Kidney (tissue), 22 donors: ENCODE measurements at places on chromosomes 2 and 18. TPM values are rescaled to one million over a fixed set of nuclear protein-coding genes. Genes with fewer than 3 reads are reported as not detected.

Gene IL18R1
- total RNA-seq, result 14.9 TPM

DNA sequence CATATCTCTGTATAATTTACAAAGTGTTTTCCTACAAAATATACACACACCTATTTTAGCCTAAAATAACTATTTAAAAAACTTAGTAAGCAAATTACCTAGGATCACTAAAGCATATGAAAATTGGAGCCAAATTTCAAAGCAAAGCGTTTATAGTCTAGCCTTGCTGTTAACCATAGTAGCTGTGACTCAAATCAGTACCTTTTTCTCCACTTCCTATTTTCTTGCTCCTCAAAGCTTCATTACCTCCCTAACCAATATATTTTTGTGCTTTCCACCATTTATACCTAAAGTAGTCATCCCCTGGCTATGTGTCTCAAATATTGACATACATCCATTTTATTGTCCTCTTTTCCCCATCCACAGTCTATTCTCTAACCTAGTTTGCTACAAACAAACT, 73.1 kb downstream of the ERBB4 start:
- no peaks in the 10 kb centered on the region for H3K4me1 ChIP-seq
- H3K27me3 ChIP-seq, result no peaks in the 10 kb centered on the region
- no peak for DNase-seq

Gene KCNS3
- 7.3 TPM for total RNA-seq

- no peaks in the 10 kb centered on the region for H3K4me1 ChIP-seq
- no peak overlapping the region for H3K4me3 ChIP-seq
These were observed 128.0 kb downstream of the NFATC1 start for GRCh38 chr18:79523736-79524180.

Gene ABCG5
- total RNA-seq, result not detected

DNA sequence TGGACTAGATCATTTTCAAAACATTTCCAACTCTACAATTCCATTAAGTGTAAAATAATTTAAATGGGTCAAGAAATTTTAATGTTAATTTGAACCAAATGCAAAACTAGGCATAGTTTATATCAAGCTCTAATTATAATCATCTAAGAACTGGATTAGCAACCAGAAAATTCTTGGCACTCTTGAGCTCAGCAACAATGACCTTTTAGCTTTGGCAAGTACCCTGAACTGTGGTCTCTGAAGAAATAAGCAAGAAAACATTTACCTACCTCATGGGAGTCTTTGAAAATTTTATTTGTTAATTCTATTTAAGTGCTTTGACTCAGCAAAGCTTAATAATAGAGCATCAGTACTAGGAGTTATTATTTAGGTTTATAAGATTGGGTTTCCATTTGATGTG, 313.2 kb downstream of the SATB2 start:
- H3K36me3 ChIP-seq, result no peaks in the 10 kb centered on the region
- no peaks in the 10 kb centered on the region for H3K4me1 ChIP-seq
- no peak overlapping the region for H3K27ac ChIP-seq
- no peak for DNase-seq
- H3K4me3 ChIP-seq, result no peak overlapping the region
- H3K27me3 ChIP-seq, result no peaks in the 10 kb centered on the region

Gene IL1R1
- total RNA-seq, result 95.9 TPM

DNA sequence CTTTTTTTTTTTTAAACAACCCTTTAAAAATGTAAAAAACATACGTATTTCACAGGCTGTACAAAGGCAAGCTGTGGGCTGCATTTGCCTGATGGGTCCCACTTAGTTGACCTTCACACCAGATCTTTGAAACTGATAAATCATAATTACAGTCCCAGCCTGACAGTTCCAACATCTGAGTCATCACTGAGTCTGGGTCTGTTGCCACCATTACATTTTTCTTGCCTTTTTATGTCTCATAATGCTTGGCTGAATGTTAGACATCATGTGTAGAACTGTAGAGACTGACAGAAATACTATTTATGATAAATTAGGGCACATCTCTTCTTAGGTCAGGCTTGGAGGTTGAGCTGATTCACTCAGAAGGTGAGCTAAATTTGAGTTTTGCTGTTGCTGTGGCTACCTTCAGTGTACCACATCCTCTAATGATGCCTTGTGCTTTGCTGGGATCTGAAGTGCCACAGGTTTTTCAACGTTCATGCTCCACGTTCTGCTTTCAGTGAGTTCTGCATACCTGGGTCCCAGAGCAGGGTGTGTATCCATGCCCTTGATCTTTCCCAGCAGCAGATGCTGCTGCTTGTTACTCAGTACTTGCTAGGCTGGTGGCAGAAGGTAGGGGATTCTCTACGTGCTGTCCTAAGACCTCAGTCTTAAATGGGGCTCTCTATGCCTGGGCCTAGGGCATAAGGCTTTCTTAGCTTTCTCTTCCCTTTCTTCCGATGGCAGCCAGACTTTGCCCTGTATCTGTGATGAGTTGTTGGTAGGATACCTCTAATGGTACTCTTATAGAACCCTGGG, 160.6 kb upstream of the SMAD7 start:
- H3K4me1 ChIP-seq, result no peaks in the 10 kb centered on the region
- H3K27me3 ChIP-seq, result no peaks in the 10 kb centered on the region
- no peak overlapping the region for H3K4me3 ChIP-seq
- H3K27ac ChIP-seq, result no peak overlapping the region
- DNase-seq, result no peak

- no peaks in the 10 kb centered on the region for H3K36me3 ChIP-seq
- no peak for DNase-seq
- H3K27ac ChIP-seq, result no peak overlapping the region
- no peak overlapping the region for H3K4me3 ChIP-seq
- no peaks in the 10 kb centered on the region for H3K27me3 ChIP-seq
These were observed 5.2 kb downstream of the PRLH start for GRCh38 chr2:237571551-237571950.

Gene ONECUT2
- 0.22 TPM for total RNA-seq

DNA sequence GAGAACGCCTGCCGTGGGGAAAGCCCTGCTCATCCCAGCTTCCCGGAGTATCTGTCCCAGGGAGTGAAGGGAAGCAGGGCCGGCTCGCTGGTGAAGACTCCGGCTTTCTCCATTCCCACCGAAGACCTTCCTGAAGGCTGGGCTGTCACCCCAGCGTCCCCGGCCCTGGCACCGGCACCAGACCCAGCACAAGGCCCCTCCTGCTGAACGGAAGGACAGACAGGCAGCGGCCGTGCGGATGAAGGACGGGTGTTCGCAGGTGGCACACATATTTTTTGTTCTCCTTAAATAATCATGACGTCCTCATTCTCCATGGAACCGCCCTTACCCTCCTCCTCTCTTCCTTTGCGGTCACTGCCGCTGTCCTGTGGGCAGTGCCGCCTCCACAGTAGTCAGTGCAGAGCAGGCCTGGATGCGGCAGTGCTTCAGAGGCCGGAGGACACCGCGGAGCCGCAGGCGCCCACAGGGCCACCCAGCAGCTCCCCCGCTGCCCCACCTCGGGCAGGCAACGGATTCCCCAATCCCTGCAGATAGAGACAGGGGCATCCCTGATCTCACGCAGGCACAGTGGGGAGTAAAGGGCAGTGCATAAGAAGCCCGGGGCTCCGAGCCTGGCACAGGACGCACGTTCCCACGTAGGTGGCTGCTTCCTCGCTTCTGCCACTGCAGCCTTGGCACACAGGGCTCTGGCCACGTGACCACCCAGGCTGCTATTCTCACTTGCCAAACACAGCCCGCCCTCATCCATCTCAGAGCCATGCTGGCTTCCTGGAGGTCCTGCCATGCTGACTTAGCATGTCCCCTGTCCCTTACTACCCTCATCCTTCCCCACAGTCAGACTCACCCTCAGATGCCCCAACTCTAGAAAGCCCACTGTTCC, 229.7 kb downstream of the EIPR1 start:
- H3K27ac ChIP-seq, result no peak overlapping the region
- DNase-seq, result no peak
- H3K27me3 ChIP-seq, result no peaks in the 10 kb centered on the region
- H3K4me1 ChIP-seq, result no peaks in the 10 kb centered on the region
- no peak overlapping the region for H3K4me3 ChIP-seq

Gene GPR45
- total RNA-seq, result not detected

Gene MEIS1
- 36.7 TPM for total RNA-seq

Gene CIB4
- not detected for total RNA-seq

GRCh38 chr2:3261511-3261910, 116.1 kb downstream of the EIPR1 start:
- H3K4me1 ChIP-seq, result no peaks in the 10 kb centered on the region
- H3K36me3 ChIP-seq, result no peaks in the 10 kb centered on the region
- no peak for DNase-seq
- H3K27ac ChIP-seq, result no peak overlapping the region
- no peak overlapping the region for H3K4me3 ChIP-seq

DNA sequence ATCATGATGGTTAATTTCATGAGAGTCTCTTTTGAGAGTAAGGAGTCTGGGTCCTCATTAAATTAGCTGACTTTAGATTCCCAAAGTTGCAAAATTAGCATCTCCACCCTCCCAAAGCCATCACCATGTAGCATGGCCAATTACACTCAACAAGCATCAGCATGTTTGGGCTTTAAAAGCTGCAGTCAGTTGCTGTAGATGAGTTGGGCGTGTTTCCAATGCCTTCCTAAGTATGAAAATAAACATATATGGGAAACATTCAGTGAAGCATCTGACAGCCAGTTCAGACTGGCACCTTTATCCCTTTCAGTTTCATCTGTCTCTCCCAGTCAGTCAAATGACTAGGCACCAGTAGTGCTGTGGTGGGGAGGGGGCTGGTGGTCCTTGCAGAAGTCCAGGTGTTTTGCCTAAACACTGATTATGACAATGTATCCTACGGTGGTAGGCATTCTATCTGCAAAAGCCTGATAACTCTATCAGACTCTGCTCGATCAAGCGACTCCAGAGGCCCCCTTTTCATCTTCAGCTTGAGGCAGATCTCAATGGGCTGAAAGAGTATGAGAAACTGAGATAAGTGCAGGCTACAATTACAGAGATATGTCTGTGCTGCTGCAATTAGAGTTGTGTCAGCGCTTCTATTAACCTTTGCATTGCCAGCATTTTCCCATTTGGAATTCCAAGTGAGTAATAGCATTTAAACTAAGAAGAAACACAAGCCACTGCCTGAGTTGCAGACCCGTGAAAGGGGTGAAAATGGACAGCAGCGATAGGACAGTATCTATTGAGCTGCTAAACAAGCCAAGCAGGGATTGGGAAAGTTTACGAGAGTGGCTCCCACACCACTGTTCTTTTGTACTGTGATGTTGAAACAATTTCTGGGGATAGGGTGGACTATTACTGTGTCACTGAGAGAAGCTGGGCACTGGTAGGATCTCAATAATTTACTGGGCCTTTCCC, 67.3 kb upstream of the SPOPL start:
- no peaks in the 10 kb centered on the region for H3K36me3 ChIP-seq
- H3K4me1 ChIP-seq, result no peaks in the 10 kb centered on the region
- DNase-seq, result no peak
- H3K27ac ChIP-seq, result no peak overlapping the region
- H3K4me3 ChIP-seq, result no peak overlapping the region
- H3K27me3 ChIP-seq, result no peaks in the 10 kb centered on the region

DNA sequence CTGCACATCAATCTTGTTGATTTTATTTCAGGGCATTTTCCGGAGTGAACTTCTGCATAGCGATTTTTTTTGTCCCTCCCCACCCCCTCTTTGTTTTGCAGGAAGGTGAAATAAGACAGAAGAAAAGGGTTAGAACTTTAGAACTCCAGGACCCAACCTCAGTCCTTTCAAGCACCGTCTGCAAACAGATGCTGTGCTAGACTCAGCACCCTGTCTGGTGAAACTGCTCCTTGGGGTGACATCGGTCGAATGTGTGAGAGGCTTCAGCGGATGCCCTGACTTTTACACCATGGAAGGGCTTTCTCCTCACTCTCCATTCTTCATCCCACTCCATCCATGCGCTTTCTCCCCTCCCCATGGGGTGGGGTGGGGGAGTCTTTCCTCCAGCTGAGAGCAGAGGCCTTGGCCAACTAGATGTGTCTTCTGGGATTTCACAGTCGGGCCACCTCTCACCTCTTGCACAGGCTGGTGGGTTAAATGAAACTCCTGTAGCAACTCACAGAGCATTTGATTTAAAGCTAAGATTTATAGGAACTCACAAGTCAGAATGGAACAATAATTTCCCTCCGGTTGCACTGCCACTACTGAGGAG, 43.3 kb upstream of the EDAR start:
- H3K4me1 ChIP-seq, result no peaks in the 10 kb centered on the region
- no peaks in the 10 kb centered on the region for H3K36me3 ChIP-seq
- peak overlapping the region; percentile 51 for H3K4me3 ChIP-seq
- no peaks in the 10 kb centered on the region for H3K27me3 ChIP-seq

- H3K4me3 ChIP-seq, result no peak overlapping the region
- no peak overlapping the region for H3K27ac ChIP-seq
- no peaks in the 10 kb centered on the region for H3K27me3 ChIP-seq
- no peaks in the 10 kb centered on the region for H3K36me3 ChIP-seq
- no peak for DNase-seq
These were observed 36.3 kb upstream of the UGP2 start for GRCh38 chr2:63805412-63805811.

- no peak overlapping the region for H3K27ac ChIP-seq
- no peaks in the 10 kb centered on the region for H3K4me1 ChIP-seq
- H3K4me3 ChIP-seq, result no peak overlapping the region
- H3K36me3 ChIP-seq, result no peaks in the 10 kb centered on the region
These were observed 125.3 kb downstream of the TWIST2 start for GRCh38 chr2:238973038-238973739.

DNA sequence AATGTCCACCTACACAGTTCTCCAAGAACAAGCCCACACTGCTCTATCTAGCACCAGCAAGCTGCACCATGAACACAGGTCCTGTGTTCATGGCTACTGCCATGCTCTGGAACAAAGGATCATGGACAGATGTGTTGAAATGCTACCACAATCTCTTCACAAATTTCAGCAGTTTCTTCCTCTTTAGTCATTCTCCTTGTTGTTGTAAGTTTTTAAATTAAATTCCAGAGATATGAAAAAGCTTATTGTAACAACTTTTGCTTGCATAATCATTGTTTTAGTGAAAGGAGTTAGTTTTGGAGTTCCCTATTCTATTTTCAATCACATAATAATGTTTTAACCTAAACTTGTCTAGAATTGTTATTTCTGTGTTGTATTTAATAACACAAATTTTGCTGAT, 17.2 kb upstream of the NAPG start:
- H3K4me3 ChIP-seq, result no peak overlapping the region
- no peaks in the 10 kb centered on the region for H3K4me1 ChIP-seq
- DNase-seq, result no peak
- no peak overlapping the region for H3K27ac ChIP-seq
- no peaks in the 10 kb centered on the region for H3K27me3 ChIP-seq
- H3K36me3 ChIP-seq, result no peaks in the 10 kb centered on the region

GRCh38 chr2:231523451-231524285, 6.6 kb downstream of the NMUR1 start:
- no peaks in the 10 kb centered on the region for H3K27me3 ChIP-seq
- no peaks in the 10 kb centered on the region for H3K4me1 ChIP-seq
- no peak for DNase-seq

- H3K4me3 ChIP-seq, result no peak overlapping the region
- H3K4me1 ChIP-seq, result no peaks in the 10 kb centered on the region
- H3K27me3 ChIP-seq, result no peaks in the 10 kb centered on the region
- H3K36me3 ChIP-seq, result no peaks in the 10 kb centered on the region
- no peak for DNase-seq
- no peak overlapping the region for H3K27ac ChIP-seq
These were observed 151.2 kb upstream of the CCDC68 start for GRCh38 chr18:55110436-55110835.

Gene TCF23
- 0.38 TPM for total RNA-seq
